ENCODE measurements at places on chromosomes 4 and X.

DNA sequence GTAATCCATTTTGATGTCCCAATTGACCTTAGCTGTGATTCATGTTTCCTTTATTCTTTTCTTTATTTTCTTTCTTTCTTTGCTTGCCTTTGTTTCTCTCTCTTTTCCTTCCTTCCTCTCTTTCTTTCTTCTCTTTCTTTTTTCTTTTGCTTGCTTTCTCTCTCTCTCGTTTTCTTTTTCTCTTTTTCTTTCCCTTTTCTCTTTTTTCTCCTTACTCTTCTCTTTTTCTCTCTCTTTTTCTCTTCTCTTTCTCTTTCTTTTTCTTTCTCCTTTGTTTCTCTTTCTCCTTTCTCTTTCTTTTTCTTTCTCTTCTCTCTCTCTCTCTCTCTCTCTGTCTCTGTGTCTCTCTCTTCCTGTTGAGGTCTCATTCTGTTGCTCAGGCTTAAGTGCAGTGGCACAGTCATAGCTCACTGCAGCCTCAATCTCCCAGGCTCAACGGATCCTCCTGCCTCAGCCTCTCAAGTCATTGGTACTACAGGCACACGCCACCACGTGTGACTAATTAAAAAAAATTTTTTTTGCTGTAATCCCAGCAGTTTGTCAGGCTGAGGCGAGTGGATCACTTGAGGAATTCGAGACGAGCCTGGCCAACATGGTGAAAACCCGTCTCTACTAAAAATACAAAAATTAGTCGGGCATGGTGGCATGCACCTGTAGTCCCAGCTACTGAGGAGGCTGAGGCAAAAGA, 8.0 kb upstream of the DHRSX start:
- DNase-seq: no peak

- no peak for DNase-seq
Observed at GRCh38 chrX:110182362-110182761, 135.5 kb downstream of the AMMECR1 start.

DNA sequence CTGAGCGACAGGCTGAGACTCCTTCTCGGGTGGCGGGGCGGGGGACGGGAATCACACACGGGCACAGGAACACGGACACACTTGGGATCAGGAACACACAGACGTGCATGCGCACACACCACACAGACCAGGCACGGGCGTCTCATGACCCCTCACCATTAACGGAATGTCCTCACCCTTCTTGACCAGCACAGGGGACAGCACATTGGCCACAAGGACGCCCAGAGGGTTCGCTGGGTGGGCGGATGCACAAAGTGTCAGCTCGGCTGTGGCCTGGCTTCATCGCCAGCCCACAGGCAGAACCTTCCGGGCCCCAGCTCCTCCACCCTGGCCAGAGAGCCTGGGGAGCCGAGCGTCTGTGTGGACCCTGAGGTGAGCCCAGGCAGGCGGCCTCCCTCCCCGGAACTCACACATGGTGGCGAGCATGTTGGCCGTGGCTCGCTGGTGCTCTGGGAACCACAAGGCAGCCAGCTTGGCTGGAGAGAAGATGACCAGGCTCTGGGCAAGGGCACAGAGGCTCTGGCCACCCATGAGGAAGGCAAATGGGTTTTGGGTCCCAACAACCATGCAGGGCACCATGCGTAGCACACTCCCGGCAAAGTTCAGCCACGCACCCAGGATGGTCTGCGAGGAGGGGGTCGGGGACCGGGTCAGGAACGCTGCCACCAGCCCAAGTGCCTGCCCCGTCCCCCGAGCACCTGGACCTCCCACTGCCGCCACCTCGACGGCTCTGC, 3.1 kb downstream of the SLC49A3 start:
- DNase-seq: no peak

DNA sequence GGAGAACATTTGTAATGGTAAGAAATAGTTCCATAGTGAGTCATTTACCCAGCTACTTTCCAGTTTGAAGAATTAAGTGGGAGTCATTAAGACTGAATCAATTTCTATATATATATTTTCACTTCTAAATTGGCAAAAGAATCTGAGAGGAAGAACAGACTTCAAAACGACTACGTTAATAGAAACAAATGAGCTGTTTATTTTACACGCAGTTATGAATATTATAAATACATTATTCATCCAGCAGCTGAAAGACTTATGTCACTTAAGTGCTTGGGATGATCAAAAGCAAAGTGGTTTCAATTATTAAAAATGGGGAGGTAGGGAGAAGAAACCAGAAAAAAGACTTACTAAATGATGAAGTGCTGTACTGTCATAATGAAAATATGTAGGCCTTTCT, 260.5 kb upstream of the DDX53 start:
- no peak for DNase-seq

GRCh38 chr4:153934688-153935017, 145.8 kb upstream of the SFRP2 start:
- no peak for DNase-seq

- no peak for DNase-seq
Observed at GRCh38 chrX:71111921-71112431, 599 bp upstream of the IL2RG start.

GRCh38 chr4:151233600-151233999, 43.4 kb upstream of the PRSS48 start:
- no peak for DNase-seq

- no peak for DNase-seq
Observed at GRCh38 chr4:105267280-105267679, 120.6 kb downstream of the TET2 start.

- no peak for DNase-seq
Observed at GRCh38 chr4:136241221-136241986, 1290.9 kb downstream of the PCDH18 start.

DNA sequence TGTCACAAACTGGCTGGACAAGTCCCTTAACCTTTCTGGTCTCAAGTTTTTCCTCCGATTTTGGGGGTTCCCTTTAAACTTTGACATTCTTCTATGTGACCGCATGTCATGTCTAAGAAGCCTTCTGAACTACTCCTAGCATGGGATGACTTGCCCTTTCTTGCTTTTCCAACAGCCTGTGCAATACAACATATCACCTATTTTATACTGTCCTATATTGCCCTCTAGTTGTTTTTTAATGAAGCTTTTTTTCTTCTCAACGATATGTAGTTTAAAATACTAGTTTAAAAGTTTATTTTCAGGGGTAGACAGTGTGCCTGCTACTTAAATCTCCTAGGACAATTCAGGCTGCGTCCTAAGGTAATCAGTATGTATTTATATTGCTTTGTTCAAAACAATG, 1.0 kb upstream of the IGBP1 start:
- no peak for DNase-seq

DNA sequence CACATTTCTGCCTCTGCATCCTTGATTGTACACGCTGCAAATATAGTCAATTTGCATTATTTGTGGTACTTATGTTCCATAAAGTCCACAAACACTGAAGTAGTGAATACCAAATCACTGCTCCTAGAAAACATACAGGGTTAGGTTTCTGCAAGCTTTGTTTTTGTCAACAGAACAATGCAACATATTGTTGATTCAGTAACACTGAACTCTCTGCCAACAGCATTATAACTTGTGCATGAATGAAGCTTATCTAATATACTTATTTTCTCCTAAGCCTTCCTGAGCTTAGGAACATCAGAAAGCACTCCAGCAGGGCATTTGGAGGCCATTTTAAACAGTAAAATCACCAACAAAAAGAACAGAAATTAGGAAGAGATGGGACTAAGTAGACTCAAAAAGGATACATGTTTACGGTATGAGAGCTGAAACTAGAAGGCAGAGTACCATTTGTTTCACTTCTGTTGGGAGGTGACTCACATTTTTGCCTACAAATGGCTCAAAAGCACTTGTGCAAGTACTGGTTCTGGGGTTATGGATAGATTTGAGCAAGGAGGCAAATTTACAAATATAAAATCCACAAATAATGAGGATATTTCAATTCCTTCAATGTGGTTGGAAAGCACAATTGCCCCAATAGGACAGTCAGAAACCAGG, 14.1 kb downstream of the COX18 start:
- DNase-seq: no peak

DNA sequence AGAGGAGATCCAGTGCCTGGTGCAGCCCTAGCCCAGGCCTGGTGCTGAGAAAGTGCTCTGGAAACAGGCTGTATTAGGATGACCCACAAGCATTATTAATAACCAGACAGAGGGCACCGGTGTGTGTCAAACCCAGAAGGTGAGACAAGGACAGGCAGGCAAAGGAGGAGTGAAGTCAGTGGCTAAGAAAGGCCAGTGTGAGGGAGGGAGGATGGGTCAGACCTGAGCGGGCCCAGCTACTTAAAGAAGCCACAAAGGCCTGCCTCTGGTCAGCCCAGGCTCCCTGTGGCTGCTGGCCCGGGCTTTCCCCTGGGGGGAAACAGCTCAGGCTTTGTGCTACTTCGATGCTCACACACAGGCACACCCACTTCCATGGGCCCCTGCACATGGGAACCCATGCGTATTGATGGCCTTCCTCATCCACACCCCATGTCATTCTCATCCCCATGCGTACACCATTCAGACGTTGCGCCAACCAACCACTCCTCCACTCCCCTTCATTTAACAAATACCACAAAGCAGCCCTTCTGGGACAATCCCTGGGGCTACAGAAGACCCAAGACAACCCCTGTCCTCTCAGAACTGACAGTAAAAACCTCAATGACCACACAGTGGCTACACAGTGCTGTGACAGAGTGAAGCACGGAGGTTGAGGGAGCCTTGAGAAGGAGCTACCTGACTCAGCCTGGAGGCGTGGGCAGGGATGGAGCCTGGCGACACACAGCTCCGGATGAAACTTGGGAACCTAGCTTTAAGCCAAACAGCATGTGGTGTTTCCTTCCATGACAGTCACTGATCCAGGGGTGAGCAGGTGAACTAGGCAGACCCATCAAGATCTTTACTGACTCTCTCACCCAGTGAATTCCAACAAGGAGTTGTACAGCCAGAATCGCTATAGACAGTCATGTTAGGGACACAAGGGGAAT, 24.9 kb upstream of the MTM1 start:
- DNase-seq: no peak

- no peak for DNase-seq
Observed at GRCh38 chr4:86957215-86957614, 22.4 kb downstream of the AFF1 start.

GRCh38 chr4:38082424-38083385, 122.5 kb downstream of the PTTG2 start:
- no peak for DNase-seq

GRCh38 chr4:38684951-38685844, 21.2 kb downstream of the KLF3 start:
- no peak for DNase-seq

DNA sequence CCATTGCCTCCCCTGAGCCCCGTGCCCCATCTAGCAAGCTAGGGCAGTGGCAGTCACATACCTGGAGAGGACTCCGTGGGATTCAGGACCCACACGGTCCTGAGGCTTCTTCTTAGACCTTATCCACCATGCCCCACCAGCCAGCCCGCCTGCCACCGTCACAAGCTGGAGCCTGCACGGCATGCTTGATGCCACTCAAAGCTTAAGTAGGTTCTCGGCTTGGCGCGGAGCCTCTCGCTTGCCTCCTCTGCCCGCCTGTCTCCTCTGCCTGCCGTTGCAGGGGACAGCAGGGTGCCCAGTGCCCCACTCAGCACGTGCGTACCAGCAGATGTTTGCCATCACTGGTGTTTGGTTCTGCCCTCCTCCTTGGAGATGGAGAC, 14.1 kb downstream of the PSAPL1 start:
- DNase-seq: no peak

DNA sequence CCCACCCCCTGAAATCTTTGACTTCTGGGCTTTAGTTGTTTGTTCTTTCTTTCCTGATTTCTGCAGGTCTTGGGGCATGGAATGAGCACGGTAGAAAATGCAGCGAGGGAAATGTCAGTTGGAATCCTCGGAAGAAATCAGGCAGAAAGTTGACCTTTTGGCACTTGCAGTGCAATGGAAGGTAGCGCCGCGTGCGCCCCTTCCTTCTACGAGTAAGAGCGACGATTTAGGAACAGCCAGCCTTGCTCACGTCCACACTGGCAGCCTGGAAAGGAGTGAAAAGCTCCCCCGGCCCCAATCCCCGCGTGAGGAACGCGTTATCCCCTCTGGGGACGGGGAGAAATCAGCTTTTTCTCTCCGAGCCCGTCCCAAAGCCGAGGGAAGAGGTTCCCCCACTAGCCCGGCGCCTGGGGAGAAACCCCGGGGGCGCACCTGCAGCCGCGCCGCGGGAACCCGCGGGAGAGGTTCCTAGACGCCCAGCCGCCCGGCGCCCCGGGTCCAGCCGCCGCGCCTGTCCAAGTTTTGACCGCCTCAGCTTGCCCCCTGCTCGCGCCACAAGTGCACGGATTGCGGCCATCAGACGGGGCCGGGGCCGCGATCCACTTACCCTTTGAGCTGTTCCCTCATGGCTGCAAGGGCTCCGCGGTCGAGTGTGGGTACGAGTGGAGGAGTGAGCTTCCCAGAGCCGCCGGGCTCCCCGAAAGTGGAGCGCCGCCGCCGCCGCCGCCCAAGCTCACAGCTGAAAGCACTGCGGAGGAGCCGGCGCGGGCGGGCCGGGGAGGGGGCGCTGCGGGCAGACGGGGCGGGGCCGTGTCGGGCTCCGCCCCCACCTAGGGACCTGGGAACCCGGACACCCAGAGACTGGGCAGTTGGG, 194.6 kb upstream of the FTHL17 start:
- DNase-seq: no peak

DNA sequence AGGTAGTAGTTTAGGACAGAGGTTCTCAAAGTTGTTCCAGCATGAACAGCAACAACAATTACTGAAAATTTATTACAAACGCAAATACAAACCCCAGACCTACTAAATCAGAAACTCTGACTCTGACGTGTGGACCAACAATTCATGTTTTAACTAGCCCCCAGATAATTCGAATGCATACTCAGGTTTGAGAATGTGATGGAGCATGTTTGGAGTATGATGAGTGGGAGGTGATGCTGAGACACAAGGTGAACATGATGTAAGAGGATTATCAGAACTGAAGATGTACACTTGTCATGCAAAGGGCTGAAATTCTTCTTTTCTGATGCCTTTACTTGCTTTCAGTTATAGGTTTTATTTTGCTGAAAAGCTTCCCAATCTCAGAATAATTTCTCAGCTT, 323.0 kb downstream of the INPP4B start:
- DNase-seq: no peak

GRCh38 chrX:107766470-107767150, 9.0 kb downstream of the TSC22D3 start:
- DNase-seq: no peak

- no peak for DNase-seq
Observed at GRCh38 chr4:126748736-126749135, 884.0 kb upstream of the INTU start.

GRCh38 chr4:148787831-148788477, 345.7 kb upstream of the NR3C2 start:
- DNase-seq: no peak

- DNase-seq: no peak
Observed at GRCh38 chr4:110344165-110344564, 131.8 kb upstream of the ENPEP start.

DNA sequence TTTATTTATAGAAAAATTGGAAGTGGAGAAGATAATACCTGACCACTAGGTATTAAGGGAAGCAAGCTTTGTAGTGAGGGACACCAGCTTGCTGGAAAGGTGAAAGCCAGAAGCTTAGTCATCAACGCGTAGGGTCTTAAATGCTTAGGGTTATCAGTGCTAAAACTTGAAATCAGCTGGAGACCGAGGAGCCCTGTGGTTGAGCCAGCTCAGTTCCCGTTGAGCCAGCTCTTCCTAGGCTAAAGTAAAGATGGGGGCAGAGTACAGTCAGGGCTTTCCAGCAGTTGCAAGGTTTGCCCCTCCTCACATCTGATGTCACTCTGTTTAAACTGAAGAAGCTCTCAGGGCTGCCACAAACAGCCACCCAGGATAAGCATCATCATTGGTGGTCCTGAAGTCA, 240.7 kb downstream of the DCLK2 start:
- DNase-seq: no peak
